ENCODE measurements at places on chromosomes 2 and 18. TPM values are rescaled to one million over a fixed set of nuclear protein-coding genes. Genes with fewer than 3 reads are reported as not detected.

The RNF125 gene
- total RNA-seq: 74.7 TPM

The CD8B2 gene
- total RNA-seq: 0.36 TPM

The GFPT1 gene
- 13.9 TPM for total RNA-seq

The TMEM237 gene
- total RNA-seq: 3.9 TPM

The PIKFYVE gene
- total RNA-seq: 38.9 TPM

The MYO1B gene
- 0.80 TPM for total RNA-seq

DNA sequence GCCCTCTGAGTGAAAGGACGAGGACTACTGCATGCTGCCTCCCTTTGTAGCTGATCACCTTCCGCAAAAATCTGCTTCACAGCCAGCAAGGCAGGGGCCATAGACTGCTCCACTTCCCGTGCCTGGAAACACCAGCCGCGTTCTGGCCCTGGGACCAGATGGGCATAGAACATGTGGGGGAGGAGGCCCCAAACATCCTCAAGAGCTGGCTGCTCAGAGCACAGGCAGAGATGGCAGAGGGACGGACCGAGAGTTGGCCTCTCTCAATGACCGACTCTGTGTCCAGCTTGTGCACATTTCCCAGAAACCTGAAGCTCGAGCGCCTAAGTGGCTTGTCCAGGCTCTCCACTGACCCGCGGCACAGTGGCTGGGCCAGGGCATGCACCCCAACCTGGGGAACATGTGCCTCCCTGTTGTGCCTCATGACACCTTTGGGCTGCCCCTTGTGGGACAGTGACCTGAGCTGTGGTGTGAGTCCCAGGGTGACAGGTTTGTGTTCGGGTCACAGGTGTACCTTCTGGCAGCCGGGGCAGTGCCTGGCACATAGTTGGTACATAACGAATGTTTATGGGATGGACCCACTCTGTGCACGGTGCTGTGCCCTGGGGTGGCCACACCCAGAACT lies 9.1 kb downstream of the KCNF1 start:
- no peak for DNase-seq

GRCh38 chr2:42572297-42573081 lies 4.1 kb downstream of the MTA3 start:
- no peak for DNase-seq

DNA sequence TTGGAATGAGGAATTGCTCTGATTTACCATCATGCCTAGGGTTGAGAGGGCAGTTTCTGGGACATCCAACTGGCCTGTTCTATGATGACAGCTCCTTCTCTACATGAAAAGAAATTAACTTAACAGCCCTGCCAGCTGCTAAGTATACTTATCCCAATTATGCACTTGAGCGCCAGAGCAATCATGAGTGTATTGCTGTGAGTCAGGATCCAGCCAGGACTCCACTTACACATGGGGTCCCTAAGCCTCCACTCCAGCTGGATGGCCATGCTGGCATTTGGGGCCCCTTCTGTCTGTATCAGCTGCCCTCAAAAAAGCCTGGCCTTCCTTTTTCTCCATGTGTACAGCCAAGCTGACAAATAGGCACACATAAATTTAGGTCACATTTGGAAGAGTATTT lies 481.9 kb downstream of the TMX3 start:
- DNase-seq: no peak

DNA sequence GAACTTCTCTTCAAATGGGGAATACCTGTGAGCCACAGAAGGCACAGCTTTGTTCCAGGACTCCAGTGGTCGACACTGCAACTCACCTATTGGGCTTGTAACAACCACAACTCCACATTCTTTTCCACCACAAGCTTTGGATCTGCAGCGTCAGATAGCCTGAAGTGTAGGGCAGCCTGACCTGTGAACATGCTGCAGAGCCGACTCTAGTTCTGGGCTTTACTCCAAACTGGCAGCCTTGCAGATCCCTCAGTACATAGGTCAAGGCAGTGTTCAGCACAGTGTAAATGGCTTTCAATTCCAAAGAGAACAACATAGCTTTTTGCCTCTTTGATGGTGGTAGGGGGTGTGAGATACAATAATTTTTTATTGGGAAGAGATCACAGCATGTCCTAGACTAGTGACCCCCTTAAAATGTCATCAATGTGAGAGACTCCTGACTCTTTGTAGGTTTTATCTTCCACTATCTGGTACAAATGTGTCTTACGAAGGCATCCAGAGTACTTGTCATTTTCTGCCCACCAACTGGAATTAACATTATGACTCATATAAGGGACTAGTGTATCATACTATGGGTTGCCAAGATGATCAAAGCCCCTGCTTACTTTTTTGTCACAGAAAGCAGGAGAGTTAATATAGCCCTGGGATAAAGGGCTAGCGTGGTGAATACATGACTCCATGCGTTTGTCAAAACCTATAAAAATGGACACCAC lies 149.8 kb downstream of the COPS8 start:
- no peak for DNase-seq

- DNase-seq: no peak
These were observed 359.9 kb upstream of the FANCL start for GRCh38 chr2:58601017-58601416.

GRCh38 chr2:1088192-1088860 lies 137.7 kb downstream of the SNTG2 start:
- DNase-seq: no peak

- no peak for DNase-seq
These were observed 361.8 kb upstream of the UBE2E3 start for GRCh38 chr2:180618570-180618969.

DNA sequence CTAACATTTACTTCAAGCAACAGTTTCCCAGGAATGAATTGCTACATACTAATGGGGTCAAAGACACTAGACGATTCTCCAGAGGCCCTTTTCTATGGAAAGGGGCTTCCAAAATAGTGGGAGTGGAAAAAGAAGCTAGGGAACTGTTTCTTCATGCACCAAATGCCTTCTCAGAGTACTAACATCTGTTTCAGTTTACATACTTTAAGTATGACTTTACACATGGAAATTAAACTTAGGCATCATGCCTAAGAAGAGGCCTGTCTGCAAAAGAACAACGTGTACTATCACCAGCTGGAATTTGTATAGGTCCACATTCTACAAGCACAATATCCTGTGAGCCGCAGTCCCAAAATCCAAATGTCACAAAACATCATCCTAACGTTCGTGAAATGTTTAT lies 29.4 kb upstream of the WDR75 start:
- DNase-seq: no peak

- DNase-seq: no peak
These were observed 260.0 kb upstream of the SIX2 start for GRCh38 chr2:45269149-45269793.

DNA sequence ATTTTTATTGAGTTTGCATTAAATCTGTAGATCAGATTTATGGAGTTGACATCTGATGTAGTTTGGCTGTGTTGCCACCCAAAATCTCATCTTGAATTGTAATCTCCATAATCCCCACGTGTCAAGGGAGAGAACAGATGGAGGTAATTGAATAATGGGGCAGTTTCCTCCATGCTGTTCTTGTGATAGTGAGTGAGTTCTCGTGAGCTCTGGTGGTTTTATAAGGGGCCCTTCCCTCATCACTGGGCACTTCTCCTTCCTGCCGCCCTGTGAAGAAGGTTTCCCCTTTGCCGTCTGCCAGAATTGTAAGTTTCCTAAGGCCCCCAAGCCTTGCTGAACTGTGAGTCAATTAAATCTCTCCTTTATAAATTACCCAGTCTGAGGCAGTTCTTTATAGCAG lies 32.2 kb downstream of the ZC3H15 start:
- DNase-seq: no peak

Measured in natural killer cell (primary cell).